ENCODE measurements at places on chromosomes 7 and 10. TPM values are rescaled to one million over a fixed set of nuclear protein-coding genes. Genes with fewer than 3 reads are reported as not detected.

PLAU gene
- 148 TPM for total RNA-seq

CCDC146 gene
- 0.53 TPM for total RNA-seq

OR6V1 gene
- total RNA-seq = not detected

RPP38 gene
- 5.4 TPM for total RNA-seq

ADRA2A gene
- under 0.01 TPM for total RNA-seq

AKR1C4 gene
- not detected for total RNA-seq

ACTL6B gene
- not detected for total RNA-seq

CRHR2 gene
- not detected for total RNA-seq

SPRN gene
- 0.05 TPM for total RNA-seq

NSMCE4A gene
- 75.6 TPM for total RNA-seq

NDUFB2 gene
- total RNA-seq = 653 TPM

MYL10 gene
- not detected for total RNA-seq

NPSR1 gene
- not detected for total RNA-seq

TFEC gene
- 8.3 TPM for total RNA-seq

ATRNL1 gene
- total RNA-seq = not detected

H2BK1 gene
- not detected for total RNA-seq

TMEM176A gene
- total RNA-seq = not detected

BBIP1 gene
- 30.8 TPM for total RNA-seq

PAOX gene
- total RNA-seq = 3.3 TPM

GDF2 gene
- not detected for total RNA-seq

PAPOLB gene
- total RNA-seq = not detected

CUTC gene
- total RNA-seq = 19.1 TPM

MTG1 gene
- 38.0 TPM for total RNA-seq

TASOR2 gene
- 32.8 TPM for total RNA-seq

OPN4 gene
- total RNA-seq = not detected

EIF5AL1 gene
- 0.74 TPM for total RNA-seq

CABCOCO1 gene
- total RNA-seq = 0.53 TPM

CPA5 gene
- not detected for total RNA-seq

HOXA1 gene
- total RNA-seq = 2.3 TPM

TMEM26 gene
- not detected for total RNA-seq

DNAJC12 gene
- total RNA-seq = 0.39 TPM

PIP gene
- total RNA-seq = not detected

TACR2 gene
- total RNA-seq = 0.49 TPM

CACNB2 gene
- total RNA-seq = not detected

WNT16 gene
- total RNA-seq = not detected

EGFR gene
- 3.5 TPM for total RNA-seq

TAS2R41 gene
- total RNA-seq = not detected

LIPK gene
- total RNA-seq = not detected

HOXA6 gene
- total RNA-seq = 6.5 TPM

All from mammary microvascular endothelial cell (primary cell).